ENCODE measurements at places on chromosomes 16 and 17.
A peak's percentile ranks its signal among the peaks of the same experiment; 100 is the strongest.

- DNase-seq, result no peak
Measured at GRCh38 chr17:73595479-73595878, 48.8 kb downstream of the SDK2 start.

DNA sequence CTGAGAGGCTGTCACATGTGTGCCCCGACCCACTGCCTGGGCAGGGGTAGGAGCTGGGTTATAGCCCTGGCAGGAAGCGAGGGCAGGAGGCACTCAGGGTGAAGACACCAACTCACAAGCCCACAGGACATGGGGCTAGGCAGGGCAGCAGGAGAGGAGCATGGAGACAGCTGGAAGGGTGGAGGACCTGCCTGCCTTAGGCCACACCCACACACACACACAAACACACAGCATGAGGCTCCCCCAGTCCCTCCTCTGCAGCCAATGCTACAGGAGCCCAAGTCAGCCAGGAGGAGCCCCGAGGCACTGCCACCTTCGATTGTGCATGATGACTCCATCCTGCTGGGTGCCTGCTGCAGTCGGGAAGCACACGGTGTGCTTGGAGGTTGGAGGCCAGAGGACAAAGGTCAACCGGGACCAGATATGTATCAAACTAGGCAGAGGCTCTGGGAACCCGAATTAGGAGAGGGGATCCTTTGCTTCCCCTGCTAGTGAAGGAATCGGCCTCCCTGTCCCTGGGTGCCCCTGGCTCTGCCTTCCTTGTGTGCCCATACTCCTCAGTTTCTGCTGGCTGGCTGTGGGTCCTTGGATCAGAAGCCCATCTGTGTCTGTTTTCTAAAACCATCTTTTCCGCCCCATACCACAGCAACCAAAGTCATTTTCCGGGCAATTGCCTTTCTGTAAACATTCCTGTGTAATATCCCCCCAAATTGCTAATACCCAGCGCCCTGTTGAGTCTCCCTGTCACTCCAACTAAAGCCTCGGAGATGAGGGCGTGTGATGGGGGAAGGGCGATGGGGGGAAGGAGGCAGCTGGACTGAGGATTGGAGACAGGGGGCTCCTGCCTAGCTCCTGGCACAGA is 20.5 kb downstream of the SRCIN1 start:
- DNase-seq, result no peak

DNA sequence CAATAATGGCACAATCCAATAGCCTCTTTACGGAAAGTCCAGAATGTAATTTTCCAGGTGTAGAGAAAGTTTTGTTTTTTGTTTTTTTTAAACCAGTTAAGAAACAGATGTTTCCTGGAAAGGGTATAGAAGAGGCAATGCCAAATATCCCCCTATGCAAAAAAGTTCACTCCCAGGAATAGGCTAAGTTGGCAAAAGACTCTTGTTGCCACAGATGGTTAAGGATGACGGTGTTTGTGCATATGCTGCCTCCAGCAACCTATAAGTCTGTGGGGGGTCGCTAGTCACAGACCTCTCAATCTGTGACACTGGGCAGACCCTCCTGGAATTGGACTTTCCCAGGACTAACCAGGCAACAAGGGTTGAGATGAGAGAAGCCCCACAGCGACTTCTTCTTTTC is 20.9 kb upstream of the HP start:
- no peak for DNase-seq

GRCh38 chr16:23423496-23424049 is 29.4 kb downstream of the COG7 start:
- DNase-seq, result peak; percentile 38

DNA sequence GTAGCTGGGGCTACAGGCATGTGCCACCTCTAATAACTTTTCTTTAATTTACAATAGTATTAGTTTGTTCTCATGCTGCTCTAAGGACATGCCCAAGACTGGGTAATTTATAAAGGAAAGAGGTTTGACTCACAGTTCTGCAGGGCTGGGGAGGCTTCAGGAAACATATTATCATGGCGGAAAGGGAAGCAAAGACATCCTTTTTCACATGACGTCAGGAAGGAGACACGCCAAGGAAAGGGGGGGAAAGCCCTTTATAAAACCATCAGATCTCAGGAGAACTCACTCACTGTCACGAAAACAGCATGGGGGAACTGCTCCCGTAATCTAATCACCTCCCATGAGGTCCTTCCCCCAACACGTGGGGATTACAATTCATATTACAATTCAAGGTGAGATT is 18.3 kb downstream of the IL4R start:
- no peak for DNase-seq

DNA sequence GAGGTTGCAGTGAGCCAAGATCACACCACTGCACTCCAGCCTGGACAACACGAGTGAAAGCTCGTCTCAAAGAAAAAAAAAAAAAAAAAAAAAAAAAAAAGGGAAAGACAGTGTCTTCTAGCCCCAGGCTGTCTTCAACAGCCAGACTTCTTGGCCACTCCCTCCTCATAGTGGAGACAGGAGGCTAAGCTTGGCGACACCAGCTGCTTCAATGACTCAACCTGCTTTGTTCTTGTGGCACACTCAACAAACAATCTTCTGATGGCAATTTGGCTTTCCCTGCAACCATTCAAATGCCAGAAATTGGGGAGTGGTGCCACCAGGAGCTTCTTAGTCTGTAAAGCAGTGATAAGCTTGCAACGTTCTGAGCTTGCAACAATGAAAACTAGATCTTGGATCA is 290.4 kb upstream of the DYNLRB2 start:
- no peak for DNase-seq

- DNase-seq, result peak; percentile 19
Measured at GRCh38 chr17:28675980-28676379, 14.0 kb downstream of the SUPT6H start.

DNA sequence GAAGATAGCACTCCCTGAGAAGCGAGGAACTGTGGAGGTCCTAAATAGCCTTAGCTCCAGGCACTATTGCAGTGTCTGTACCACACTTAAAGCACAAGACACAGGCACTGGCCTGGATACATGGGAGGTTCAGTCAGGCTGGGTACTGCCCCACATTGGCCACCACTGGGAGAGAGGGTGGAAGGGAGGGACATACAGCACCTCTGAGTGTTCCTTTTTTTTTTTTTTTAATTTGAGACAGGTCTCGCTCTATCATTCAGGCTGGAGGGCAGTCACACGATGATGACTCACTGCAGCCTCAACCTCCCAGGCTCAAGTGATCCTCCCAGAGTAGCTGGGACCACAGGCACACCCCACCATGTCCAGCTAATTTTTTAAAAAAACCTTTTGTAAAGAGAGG is 1.4 kb downstream of the GSG1L2 start:
- no peak for DNase-seq

DNA sequence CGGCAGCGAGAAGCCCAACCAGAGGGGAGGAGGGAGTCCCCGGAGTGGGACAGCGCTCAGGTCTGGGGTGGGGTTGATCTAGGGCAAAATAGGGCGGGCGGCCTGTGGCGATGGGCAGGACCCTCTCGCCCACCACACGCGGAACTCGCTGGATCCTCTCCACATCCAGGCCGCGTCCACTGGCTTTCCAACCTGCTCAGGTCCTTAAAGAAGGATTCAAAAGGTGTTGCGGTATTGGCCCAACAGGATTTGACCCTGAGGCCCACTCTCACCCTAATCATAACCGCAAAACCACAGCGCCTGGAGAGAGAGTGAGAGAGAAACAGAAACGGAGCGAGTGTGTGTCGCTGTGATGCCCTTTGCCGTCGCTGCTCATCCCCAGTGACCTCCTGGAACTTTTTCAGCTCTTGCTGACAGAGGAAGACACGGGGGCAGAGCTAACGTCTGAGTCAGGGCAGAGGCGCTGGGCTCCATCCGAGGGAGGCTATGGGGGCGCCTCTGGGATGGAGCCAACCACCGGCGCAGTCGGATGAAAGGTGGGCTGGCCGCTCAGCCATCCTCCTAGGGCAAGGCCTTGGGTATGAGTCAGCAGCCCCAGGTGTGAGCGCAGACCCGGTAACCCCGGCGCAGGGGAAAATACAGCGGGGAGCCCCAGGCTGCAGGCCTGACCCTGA is 16.7 kb upstream of the OR1F1 start:
- no peak for DNase-seq

- DNase-seq, result no peak
Measured at GRCh38 chr17:80640366-80641084, 95.9 kb downstream of the RPTOR start.

DNA sequence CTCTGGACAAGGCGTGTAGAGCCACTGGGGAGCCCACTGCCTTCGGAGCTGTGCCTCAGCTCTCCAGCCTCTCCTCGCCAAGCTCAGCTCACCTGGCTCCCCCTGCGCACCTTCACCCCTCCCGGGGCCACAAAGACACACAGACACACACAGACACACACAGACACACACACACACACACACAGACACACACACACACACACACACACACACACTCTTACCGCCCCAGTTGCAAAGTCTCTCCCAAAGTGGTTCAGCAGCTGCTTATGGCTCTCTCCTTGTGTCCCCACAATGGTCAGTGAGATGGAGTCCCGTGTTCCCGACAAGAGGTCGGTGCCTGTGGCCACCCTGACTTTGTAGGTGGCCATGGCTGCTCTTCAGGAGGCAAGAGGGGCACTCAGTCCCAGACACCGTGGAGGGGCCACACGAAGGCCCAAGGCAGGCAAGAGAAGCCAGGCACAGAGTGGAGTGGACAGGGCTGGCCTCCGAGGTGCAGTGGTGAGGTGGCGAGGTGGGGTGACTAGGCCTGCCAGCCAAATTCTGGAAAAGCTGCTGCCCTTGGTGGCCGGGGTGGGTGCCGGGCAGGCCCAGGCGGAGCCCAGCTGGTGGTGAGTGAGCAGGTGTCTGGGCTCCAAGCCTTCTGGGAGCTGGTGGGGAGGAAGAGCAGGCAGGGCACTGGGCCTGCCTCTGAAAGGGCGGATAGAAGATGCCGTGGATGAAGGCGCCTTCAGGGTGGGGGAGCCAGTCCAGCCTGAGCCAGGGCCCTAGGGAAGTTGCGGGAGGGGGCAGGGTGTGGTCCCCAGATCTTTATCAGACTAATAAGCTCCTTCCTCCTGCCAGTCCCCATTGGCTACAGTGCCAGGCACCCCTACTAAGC is at the start of gene ALOX12B:
TSS of gene ALOX12B (minus strand) at position 642 of the 877 bp plus-strand sequence. CDS start at position 368, 274 bp downstream.
- no peak for DNase-seq

DNA sequence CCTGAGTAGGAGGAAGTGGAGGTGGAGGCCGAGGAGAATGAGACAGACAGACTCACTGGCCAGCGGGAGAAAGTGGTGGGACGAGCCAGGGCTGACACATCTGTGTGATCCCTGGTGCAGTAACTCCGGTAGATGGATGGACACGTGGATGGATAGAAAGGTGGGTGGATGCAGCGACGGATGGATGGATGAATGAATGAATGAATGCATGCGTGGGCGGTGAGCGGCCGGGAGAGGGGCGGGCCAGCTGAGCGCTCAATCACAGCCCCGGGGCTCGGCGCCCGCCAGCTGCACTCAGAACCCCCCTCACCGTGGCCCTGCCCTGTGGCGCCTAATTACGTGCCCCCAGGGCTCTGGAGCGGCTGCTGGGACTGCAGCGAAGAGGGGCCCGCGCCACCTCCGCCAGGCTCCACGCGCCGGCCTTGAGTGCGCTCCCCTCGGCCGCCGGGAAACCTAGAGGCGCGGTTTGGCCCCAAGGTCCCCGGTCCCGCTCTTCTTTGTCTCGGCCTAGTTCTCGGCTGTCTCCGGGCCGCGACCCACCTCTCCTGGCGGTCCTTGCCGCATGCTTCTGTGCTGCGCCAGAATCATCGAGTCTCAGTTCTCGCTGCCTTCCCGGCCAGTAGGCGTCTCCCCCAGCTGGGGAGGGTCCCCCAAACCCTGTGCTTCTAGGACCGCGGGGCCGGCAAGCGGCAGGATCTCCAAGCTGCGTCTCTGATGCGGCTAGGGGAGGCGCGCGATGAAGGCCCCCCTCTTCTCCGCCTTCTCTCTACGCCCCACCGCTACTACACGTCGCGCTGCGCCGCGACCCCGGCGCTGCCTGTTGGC is 41.0 kb downstream of the RAI1 start:
- no peak for DNase-seq

GRCh38 chr17:40461732-40462342 is 18.6 kb downstream of the IGFBP4 start:
- no peak for DNase-seq

GRCh38 chr17:48543107-48543853 is 1.6 kb downstream of the HOXB2 start:
- DNase-seq, result no peak

DNA sequence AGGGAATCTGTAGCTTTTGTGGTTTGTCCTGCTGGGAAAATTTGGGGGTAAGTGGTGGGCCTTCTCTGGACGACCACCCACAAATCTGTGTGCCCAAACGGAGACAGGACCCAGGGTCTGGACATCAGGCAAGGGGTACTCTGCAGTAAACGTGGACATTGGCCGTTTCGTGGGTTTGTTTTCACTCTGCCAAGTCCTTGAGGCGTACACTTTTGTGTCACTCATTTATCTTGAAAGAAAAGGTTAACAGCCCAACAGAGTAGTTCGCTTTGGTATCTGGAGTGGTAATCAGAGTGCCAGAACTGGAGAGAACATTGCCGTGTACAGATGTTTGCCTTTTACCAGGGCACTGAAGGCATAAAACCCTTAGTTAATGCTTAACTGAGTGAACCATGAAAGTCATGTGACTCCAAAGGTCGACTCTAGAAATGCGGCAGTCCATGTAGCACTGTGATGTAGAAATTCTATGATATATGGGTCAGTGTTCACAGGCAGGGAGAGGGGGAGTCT is 15.4 kb downstream of the NAA60 start:
- DNase-seq, result peak; percentile 97

- no peak for DNase-seq
Measured at GRCh38 chr16:3101841-3102470, 2.9 kb upstream of the ZSCAN10 start.

DNA sequence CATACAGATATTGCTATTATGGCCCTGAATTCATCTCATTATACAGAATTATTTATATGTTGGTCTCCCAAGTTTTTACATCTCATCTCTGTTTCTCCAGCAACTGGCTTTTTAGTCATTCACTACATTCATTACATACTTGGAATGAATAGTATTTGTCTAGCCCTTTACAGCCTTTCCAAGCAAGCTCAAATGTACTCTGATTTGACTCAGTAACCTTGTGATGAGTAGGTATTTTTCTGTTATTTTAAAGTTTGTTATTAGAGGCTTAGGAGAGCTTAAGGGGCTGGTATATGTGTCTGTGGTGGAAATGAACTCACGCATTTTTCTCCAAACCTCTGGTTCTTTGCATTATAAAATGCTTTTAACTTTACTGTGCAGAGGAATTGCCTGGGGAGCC is 224.7 kb downstream of the SNX29 start:
- no peak for DNase-seq

DNA sequence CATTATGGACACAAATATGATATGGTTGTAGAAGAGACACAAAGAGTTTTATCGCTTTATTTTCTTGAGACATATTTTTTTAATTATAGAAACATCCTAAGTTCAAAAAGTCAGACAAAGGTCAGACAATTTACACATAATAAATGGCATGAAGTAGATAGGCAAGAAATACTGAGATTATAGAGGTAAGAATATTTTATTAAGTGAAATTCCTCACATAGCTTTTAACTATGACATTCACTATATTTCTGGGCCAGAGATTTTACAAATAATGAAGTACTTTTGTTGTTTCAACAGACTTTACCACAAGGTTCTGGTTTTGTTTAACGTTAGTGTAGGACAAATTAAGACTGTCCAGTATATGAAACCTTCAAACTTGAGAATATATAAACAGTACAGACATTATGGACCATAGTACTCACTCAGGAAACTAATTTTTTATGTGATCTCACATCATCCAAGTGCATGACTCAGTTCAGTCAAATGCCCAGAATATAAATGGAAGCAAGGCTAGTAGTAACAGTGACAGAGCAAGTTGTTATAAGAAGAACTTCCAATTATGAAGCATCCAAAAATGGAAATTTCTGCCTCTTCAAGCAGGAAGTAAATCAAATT is 394.8 kb downstream of the KCNJ2 start:
- DNase-seq, result no peak

Measured in large intestine (tissue), 12 donors.